HT1080 (cell line): ENCODE measurements at places on chromosomes 5 and 9.
A peak's percentile ranks its signal among the peaks of the same experiment; 100 is the strongest.

- DNase-seq = peak; percentile 95
Observed at GRCh38 chr9:7185612-7186011, 427.8 kb downstream of the KDM4C start.

DNA sequence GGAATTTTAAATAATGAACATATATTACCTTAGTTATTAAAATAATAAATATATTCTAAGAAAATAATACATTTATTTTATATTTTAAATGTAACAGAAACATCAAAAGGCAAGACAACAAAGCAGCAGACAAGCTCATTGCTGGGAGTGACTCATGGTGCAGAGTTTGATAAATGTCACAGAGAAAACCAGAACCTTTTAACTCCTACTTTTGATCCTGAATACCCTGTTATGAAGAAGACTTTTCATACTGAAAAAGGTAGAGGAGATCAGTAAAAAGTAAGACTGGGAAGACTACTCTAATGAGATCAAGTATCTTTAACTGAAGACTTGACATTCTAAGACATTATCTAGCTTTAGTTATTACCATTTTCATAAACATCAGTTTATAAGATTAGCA is 99.0 kb upstream of the GNA14 start:
- DNase-seq = no peak

DNA sequence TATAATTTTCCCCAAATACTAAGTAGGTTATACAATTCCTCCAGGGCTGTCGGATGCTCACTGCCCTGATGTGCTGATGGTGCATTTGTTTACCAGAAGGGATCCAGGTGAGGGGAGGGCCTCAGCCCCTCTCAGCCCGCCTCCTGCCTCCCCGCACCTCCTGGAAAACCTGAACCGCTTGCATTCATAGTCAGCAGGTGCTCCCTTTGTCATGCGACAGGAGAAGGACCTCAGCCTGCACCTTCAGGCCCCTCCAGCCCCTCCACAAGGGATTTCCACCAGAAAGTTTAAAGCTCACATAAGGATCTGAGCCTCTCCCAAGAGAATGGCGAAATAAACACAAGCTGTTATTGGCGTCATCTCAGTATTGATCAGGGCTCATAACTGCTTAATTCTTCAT is 36.5 kb upstream of the NTNG2 start:
- no peak for DNase-seq

- peak; percentile 76 for DNase-seq
Observed at GRCh38 chr9:124735121-124735520, 36.0 kb downstream of the NR6A1 start.

GRCh38 chr5:132369007-132369473 is 470 bp upstream of the SLC22A5 start:
- no peak for DNase-seq

GRCh38 chr5:67652201-67652600 is 455.6 kb upstream of the CD180 start:
- DNase-seq = no peak

GRCh38 chr5:156819537-156819936 is 30.6 kb upstream of the PPP1R2B start:
- no peak for DNase-seq

- DNase-seq = peak; percentile 76
Observed at GRCh38 chr9:34496149-34496712, 26.6 kb downstream of the ENHO start.

- no peak for DNase-seq
Observed at GRCh38 chr9:20320921-20321320, 301.4 kb downstream of the MLLT3 start.

- DNase-seq = peak; percentile 97
Observed at GRCh38 chr9:79023134-79023580, 548.6 kb upstream of the TLE4 start.

GRCh38 chr9:114588210-114588609 is 641 bp downstream of the ATP6V1G1 start:
- DNase-seq = no peak

DNA sequence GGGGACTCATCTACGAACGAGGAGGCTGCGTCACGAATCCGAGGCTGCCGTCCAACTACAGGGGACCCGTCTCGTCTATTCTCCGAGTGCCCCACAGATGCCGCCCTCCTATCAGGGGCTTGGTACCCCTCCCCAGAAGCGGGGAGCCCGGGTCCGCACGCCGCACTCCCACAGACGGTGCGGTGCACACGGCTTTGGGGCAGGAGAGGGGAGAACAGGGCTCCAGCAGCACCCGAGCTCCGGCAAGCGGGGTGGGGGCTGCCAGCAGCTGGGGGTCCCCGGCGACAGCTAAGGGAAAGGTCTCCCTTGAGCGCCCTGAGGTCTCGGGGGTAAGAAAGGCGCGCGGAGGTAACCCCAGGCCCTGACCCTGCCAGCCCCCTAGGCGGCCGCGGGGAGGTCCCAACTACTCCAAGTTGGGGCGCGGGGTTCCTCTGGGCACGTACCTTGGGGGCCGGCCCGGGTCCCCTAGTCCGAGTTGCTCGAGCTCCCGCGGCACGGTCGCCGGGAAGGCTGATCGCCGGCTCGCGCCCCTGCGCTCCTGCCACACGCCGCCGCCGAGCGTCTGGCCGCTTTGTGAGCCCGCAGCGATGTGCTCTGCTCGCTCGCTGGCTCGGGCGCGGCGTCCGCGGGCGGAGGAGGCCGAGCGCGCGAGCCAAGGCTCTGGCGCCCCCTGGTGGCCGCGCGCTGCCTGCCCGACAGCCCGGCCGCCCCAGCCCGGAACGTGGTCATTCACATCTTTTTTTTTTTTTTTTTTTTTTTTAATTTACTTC is at the start of gene SPOCK1:
TSS of gene SPOCK1 (minus strand) at position 591 of the 770 bp plus-strand sequence.
- peak; percentile 71 for DNase-seq

- DNase-seq = no peak
Observed at GRCh38 chr5:177225798-177226197, 77.7 kb downstream of the RAB24 start.

- no peak for DNase-seq
Observed at GRCh38 chr9:15116130-15116580, 190.9 kb downstream of the TTC39B start.

- peak; percentile 41 for DNase-seq
Observed at GRCh38 chr9:129887334-129888292, 52.4 kb downstream of the USP20 start.

DNA sequence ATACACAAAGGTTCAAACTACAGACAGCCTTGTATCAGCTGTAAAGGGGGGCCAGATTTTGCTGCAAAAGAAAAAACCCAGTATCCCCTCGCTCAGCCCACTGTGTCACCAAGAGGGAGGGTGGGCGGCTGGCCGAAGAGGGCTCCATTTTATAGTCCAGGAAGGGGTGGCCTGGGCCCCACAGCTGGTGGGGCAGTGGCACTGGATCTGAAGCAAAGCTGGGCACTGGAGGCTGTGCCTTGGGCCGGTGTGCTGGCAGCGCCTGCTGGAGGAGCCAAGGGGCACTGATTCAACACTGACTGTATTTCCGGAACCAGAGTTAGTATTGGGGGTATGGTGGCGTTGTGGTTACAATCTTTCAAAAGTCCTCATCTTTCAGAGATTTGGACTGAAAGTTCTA is 9.1 kb downstream of the BRD3 start:
- peak; percentile 76 for DNase-seq

DNA sequence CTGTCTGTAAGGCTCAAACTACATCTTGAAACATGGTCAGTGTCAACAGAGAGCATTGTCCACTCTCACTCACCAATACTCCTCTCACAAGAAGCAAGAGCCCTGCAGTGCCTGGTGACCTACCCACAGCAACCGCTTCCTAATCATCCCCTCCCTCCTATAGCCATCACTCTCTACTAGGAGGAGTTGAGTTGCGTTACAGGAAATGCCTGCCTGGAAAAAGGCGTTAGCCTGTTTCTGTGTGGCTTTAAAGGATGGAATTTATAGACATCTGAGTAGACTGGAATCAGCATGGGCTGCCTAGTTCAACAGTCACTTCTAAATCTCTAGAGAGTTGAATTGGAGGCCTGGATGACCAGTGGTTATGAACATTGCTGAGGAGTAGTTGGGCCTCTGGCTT is 108.3 kb upstream of the FER start:
- DNase-seq = peak; percentile 16

GRCh38 chr9:25310961-25311360 is 367.3 kb downstream of the TUSC1 start:
- no peak for DNase-seq

DNA sequence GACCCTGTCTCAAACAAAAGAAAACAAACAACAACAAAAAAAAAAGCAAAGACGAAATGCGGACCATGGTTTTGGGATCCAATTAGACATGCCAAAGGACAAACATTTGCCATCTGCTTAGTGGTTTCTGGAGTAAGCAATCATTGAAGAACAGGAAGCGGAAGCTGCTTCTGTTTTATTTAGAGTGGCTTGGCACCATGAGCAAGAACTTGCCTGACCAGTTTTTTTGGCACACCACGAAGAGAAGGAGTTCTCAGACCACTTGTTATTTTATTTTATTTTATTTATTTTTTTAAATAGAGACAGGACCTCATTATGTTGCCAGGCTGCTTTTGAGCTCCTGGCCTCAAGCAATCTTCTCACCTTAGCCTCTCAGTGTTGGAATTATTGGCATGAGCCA is 17.0 kb downstream of the BTF3 start:
- no peak for DNase-seq

GRCh38 chr9:5263351-5264218 is 32.4 kb downstream of the INSL4 start:
- peak; percentile 18 for DNase-seq

DNA sequence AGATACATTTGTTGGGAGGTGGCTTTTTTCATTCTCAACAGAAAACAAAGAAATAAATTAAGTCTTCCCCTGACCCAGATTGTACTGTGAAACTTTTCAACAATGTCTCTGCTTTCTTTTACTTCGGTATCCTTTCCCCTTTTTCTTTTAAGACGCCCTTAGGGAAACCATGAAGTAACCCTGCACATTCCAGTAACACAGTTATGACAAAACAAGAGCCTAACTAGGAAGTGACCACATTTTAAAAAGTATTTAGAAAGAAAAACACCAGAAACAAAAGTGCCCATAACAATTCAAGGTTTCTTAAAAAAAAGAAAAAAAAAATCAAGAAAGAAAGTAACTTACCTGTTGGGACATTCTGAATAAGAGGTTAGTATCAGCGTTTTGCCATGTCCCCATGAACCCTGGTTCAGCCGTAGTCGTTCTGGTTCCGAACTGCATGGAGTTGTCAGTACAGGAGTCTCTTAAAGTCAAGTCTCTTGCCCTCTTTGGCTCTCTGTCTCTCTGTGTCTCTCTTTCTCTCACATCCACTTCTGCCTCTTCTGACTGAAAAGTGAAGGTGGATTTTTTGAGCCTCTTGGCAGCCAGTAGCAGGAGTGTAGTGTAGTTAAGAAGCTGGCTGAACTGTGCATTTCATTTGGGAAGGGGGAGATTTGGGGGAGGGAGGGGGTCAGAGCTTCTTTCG is 142.9 kb downstream of the BNC2 start:
- peak; percentile 35 for DNase-seq

DNA sequence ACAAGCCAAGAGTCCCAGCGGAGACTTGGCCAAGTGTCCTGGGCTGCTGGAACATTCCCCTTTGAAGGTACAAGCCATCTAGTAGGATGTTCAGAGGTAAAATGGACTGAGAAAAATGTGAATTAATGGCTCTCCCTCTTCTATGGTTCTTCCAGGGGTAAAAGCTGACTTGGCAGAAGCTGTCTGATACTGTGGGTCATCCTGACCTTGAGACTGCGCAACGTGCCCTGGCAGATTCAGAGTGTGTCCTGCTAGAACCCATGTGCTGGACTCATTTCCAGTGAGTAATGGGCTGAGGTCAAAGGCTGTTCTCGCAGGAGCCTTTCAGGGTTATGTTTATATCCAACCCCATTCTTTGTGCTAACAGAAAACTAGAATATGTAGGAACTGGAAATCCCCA is 423.0 kb upstream of the CD180 start:
- DNase-seq = no peak

DNA sequence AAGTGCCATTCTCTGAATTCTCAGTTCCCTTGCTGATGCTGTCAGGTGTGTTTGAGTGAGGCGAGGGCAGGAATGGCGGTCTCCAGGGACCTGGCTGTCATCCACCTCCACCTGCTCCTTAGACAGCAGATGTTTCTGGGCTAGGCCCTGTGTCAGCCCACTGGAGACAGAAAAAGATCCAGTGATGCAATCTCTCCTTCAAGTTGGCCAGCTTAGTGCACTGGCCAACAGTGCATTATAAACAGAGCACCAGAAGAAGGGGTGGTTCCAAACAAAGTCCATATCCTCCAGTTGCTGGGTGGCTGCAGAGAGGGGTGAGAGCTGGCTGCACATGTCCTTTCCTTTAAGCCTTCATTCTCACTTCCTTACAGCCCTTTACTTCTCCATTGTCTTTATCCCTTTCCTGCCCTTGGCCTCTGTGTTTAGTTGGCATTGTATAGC is 26.5 kb downstream of the NANS start:
- DNase-seq = no peak

DNA sequence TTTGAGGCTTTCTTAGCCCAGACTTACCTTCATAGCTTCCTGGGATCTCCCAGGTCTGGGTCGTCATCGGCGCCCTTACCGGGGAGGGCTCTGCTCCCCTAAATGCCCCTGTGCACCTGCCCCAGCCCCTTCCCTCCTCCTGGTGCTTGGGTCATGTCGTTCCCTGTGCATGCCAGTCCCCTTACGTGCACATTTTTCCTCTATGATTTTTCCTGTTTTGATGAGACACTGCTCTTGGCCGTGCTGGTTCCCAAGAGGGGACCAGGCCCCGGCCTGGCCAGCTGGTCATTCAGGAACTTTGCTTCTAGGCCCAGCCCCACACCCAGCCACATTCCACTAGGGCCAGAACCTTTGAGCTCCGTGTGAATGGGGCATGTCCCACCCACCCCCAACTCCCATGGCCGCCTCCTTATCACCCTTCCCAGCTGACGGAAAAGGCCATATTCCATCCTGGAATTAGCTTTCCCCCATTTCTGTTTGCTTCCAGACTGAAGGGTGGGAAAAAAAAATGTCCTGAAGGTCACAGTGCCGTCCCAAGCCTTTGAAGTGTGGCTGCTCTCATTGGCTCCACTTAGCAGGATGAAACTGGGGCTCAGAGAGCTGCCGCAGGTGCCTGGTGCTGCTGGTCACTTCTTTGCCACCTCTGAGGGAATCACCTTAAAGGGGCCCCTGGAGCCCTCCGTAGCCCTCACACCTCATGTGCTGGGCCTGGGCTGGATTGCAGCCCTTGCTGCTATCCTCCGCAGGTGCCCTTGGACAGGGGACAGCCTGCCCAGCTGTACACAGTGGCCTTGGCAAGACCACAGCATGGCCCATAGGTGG is 25.1 kb downstream of the ERGIC1 start:
- DNase-seq = no peak

GRCh38 chr9:131892902-131893500 is 153.1 kb upstream of the RAPGEF1 start:
- no peak for DNase-seq

GRCh38 chr9:124263800-124264426 is 6.2 kb downstream of the NEK6 start:
- DNase-seq = no peak
